ENCODE measurements at places on chromosomes 6 and 20.

DNA sequence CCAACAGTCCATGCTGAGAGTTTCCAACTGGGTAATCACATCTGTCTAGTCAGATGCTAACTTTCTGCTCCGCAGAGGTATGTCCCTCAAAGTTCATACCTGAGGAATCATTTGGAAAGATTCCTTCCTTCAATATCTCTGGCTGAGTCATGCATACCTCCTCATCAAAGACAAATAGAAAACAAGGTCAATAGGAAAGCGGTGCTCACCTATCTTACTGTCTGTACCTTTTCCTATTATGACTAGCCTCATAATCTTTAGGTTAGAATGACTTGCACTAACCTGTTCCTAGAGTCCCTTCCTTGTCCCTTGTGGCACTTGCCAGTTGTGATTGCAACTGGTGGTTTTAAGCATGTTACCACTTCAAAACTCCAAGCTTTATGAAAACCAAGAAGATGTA, 78.2 kb upstream of the PTPRK start:
- DNase-seq, result no peak

DNA sequence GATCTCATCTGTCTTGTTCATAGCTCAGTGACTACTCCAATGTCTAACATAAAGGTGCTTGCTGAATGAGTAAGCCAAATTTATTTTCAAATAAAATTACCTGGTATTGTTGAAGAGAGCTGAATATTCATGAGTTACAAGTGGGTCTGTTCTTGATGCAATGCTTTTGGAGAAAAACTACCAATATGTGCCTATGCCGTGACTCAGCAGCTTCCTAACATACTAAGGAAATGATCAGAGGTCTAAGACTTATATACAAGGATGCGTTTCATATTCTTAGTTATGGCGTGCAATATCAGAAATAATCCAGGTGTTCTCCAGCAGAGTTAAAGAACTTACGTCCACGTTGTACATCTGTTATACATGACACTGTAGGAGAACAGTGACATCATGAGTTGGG, 5.1 kb downstream of the FAM120B start:
- no peak for DNase-seq

- no peak for DNase-seq
These were observed 3.6 kb downstream of the MAP3K7 start for GRCh38 chr6:90583179-90583835.

GRCh38 chr6:150906641-150907326, 41.3 kb downstream of the MTHFD1L start:
- no peak for DNase-seq

DNA sequence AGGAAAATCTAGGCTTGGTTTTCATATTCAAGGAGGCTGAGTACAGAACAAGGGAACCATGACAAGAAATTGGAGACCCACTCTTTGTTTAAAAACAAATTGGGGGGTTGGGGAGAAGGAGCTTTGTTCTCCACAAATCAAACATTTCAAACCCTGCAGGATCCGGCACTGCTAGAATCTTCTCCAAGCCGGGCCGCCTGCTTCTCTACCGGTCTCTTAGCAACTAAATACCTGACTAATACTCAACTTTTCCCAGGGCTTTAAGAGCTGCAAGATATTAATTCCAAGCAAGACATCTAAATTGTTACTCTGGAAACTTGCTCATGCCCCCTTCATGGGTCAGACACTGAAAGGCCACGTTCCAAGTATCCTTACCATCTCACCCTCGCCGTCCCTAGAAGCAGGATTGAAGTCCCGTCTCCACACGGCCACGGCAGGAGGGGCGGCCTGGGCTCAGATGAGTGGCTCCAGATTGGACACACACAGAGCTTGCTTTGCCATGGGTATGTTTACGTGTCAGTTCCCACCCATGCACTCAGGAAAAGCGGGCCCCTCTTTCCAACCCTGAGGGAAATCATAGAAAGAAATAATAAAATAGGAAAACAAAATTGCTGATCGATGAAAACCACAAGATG, 126.4 kb upstream of the CDH4 start:
- DNase-seq, result no peak

GRCh38 chr6:26329763-26330511, 35.1 kb upstream of the BTN3A2 start:
- DNase-seq, result no peak

DNA sequence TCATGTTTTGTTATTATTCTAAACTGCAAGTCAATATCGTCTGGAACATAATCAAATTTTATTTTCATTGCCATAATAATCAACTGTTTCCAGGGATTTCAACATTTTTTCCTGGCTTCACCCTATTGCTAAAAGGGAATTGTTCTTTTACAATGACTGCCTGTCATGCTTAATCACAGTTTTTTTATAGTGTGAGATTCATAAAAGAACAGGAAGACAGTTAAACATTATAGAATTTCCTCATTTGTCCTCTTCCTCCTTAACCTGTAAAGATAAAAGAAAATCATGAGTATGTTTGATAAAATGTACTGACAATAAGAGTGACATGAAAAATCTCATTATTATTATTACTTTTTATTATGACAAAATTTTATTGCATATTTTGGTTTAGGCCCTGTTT, 73.3 kb upstream of the CENPW start:
- no peak for DNase-seq

DNA sequence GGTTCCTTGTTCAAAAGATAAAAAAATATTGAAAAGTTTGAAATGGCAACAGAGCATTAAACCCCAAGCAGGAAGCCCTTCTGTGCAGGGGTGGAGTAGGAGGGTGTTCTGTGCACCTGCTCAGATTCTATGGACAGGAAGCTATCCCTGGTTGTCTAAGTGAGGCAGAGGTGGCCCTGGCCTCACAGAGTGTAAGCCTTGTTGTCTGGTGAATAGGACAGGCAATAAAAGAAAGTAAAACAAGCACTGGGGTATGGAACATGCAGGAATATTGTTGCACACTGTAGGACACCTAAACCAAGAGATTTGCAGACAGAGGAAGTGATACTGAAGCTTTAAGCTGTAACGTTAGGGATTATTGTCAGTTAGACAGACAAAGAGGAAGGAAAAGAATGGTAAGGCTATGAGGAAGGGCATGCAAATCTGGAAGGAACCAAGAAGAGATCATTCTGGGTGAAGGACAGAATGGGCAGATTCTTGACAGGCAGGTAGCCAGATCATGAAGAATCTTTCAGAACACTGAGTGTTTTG, 66.8 kb downstream of the TBC1D7 start:
- no peak for DNase-seq

DNA sequence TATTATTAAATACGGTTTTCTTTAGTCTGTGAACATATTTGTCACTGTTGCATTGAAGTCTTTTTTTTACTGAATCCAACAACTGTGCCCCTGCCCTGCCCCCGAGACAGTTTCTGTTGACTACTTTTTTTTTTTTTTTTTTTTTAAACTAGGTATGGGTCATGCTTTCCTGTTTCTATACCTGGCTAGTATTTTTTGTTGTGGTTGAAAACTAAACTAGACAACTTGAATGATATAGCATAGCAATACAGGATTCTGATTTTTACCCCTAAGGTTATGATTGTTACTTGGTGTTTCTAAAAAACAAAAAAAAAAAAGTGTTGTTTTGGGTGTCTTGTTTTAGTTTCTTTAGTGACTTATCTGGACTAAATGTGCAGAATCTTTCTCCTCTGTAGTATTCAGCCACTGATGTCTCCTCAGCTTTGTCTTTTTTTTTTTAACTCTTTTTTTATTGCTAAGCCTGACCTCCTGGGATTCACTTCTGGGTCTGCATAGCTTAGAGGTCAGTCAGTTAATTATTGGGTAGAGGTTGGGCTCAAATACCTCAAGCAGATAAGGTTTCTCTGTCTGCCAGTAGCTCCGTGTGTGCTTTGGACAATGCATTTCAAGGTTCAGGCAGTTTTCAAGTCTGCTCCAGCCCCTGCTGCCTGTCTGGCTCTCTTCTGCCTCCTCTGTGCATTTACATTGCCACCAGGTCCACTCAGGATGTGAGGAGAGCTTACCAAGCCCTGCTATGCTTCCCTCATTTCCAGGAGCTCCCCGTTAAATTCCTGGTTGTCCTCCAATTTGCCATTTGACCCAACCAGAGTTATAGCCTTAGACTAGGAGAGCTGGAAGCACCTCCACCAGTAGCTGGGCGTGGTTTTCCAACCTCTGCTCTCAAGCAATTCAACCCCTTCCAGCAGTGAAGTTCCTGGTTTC, 91.4 kb downstream of the SYNDIG1 start:
- no peak for DNase-seq

- DNase-seq, result no peak
These were observed 12.2 kb downstream of the NCOA7 start for GRCh38 chr6:125802943-125803377.

Data from GM12892 (cell line).